ENCODE measurements at places on chromosomes 3 and 15.

- DNase-seq: no peak
These were observed 363.5 kb upstream of the NECTIN3 start for GRCh38 chr3:110708156-110708555.

GRCh38 chr3:127002195-127003174 is 19.6 kb downstream of the PLXNA1 start:
- no peak for DNase-seq

- no peak for DNase-seq
These were observed 389.4 kb downstream of the DIPK2A start for GRCh38 chr3:144361002-144361401.

GRCh38 chr15:59347915-59348314 is 24.8 kb downstream of the MYO1E start:
- no peak for DNase-seq

DNA sequence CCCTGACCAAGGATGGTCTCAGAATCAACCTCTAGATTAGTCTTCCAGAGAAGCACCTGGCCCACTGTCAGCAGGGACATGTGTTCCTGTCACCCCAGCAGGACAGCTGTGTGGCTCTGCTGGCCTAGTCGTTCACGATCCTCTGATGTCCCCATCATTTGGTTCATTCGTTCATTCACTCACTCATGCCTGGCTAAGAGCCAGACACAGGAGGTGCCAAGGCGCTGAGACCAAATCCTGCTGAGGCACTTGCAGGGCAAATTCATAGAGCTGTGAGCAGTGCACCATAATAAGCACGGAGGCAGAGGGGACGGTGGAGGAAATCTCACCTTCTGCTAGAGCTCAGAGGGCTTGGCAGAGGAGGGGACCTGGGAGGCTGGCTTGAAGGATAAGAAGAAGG is 49.9 kb upstream of the FGD5 start:
- DNase-seq: no peak

- DNase-seq: no peak
These were observed 39.6 kb upstream of the MAGEF1 start for GRCh38 chr3:184751204-184752040.

DNA sequence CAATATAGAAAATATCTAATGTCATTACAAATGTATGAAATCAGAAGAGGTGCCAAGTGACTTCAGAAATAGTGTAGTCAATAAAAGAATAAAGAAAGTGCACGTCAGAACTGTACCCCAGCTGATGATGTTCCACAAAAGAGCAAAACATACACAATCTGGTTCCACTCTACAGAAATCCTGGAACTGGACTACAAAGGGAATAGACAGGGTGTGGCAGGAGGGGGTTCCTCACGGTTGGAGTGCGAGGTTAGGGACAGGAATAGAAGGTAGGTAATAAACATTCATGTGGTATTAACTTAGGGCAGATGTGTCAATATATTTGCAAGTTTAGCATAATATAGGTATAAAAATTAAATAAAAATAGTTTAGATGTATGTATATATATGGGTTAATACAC is 103.3 kb upstream of the GOLGA6L6 start:
- no peak for DNase-seq

DNA sequence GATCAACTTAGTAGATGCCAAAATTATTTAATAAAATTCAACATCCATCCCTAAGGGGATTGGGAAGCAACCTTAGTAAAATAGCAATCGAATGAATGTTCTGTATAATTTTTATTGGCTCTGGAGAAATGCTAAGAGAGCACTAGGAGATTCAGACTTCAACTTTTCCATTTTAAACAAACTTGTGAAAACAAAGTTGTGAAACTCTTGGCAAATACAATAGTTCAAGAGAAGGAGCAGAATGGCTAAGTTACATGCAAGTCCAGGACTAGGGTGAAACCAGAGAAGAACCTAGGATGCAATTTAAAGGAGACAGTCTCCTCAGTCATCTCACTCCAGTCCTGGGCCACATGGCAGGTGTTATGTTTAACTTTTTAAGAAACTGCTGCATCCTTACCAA is 16.7 kb upstream of the ZNF280D start:
- DNase-seq: no peak

GRCh38 chr3:13069495-13069894 is 3.7 kb downstream of the IQSEC1 start:
- DNase-seq: peak; percentile 67

DNA sequence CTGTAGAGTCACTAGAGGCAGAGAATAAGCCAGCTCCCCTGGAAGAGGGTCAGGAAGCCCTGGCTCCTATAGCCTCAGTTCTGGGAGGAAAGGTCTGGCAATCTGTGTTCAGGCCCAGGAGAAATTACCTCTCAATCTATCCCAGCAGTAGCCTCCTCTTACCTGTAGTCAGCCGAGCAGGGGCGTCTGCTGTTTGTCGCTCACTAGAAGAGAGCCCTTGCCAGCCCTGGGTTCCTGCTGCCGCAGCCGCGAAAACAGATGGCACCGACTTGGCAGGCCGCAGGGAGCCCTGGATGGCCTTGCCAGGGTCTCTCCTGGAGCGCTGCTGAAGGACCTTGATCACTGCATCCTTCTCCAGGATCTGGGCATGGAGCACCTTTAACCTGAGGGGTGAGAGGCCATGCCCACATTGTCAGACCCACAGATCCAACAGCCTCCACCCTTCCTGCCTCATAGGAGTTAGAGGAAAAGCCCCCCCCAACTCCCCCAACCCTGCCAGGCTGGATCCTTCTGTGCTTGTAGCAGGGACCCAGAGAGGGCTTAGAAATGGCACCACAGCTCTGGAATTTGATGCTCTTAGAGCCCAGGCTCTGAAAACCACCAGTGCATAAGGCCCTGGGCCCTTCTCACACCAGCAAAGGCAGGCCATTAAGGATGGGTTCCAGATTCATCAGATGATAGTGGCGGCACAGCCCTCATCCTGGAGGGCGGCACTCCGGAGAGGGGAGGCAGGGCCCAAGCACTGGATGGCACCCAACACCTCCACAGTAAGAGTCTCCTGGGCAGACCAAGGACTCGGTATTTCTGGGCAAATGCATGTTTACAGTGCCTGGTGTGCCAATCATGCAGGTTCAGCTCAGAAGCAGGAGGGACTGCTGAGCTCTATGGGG is 14.9 kb downstream of the AMOTL2 start:
- no peak for DNase-seq

DNA sequence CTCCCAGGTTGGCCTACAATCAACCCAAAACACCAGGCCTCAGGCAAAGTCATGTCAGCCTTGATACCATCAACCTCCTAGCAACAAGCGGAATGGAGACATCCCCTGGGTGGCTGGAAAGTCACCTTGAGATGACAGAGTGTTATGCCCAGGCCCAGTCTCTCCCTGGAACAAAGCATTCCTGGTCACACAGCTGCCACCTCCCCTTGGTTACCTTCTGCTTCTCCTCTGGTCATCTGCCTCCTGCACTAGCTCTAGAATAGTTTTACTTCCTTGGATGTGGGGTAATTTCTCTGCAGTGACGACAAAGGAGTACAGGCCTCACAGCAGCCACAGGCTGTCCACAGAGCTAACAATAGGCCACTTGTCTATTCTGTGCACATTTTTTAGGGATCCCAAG is 114.9 kb downstream of the RFTN1 start:
- DNase-seq: no peak

DNA sequence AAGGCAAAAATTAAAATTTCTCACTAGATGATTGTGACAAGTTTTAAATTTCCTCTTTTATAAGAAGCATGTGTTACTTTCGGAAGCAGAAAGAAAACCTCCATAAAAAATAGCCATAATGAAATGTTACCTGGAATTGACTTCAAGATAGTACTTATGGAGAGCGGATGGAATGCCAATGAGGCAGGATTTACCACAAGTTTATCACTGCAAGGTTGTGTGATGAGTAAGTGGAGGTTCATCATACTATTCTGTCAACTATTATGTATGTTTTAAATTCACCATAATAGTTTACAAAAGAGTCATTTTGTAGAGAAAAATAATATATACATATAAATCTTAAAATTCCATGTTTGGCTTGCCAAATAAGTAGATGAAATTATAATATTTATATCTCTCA is 230.3 kb downstream of the SCAPER start:
- DNase-seq: no peak

DNA sequence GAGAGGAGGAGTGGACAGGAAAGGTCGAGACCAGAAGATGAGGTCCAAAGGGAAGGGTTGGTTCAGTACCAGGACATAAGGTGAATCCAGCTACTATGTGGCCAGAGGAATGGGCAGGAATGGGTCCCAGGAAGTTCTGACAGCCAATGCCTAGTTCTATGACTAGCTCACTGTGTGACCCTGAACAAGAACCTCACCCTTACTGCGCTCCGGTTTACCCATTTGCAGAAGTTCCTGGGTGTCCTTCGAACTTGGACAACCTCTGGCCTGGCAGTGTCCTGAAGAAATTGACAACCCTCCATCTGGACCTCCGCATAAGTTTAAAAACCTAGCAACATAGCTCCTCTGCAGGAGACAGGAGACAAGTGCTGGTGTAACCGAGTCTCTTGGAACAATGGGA is 12.2 kb upstream of the PSTPIP1 start:
- no peak for DNase-seq

DNA sequence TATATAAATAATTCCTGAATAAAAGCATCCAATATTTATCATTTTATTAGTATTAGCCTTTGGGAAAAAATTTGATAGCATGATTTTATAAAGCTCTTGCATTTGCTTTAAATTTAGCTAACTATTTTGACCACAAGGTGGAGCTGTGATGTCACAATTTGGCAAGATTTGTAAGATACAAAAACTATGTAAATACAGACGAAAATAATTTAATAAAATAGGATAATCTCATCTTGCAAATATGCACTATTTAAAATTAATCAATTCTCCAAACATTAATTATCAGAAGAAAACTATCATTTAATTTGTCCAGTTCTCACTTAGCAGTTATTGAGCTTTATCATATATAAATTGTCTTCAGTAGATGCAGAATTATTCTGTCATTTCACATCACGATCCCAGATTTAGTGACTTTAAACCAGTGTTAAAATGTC is 95.4 kb downstream of the PLOD2 start:
- DNase-seq: peak; percentile 14

- no peak for DNase-seq
These were observed 533.1 kb upstream of the PPP2R3A start for GRCh38 chr3:135432402-135432801.

- DNase-seq: no peak
These were observed 12.7 kb downstream of the GPR156 start for GRCh38 chr3:120272286-120272685.

DNA sequence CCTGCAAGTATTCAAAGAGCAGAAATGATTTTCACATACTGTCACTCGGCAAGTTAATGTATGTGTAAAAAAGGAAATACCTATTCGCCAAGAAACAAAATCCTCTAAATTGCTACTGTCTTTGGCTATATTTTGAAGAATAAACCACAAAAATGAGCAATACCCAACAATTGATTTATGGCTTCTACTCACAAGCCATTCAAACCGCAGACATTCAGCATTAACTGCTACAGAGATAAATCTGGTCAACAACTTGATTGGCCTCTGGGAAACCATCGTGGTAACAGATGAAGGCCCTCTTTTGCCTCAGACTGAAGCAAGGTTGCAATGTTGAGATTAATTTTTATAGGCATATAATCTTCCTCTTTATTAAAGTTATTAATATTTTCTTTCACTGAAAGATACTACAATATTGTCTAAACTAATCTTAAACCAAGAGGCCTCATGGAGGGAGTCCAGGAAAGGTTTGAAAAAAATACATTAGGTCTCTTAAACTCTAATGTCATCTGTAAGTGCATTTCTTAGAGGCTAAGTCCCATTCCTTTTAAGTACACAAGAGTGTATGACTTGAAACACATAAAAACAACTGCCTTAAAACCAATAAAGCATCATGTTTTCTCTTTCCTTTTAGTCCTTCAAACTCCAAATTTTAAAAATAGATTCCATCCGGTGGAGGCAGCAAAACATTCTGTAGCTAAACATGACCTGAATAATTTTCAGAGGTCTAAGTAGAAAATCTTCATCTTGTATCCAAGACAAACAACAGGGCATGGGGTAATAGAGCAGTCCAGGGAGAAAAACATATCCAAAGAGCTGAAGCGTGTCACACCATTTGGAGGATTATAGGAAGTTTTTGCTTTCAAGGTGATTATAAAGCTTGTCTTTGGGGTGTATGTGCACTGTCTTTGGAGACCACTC is 162.4 kb upstream of the TGFBR2 start:
- no peak for DNase-seq

GRCh38 chr3:72289692-72290071 is 504.7 kb upstream of the PROK2 start:
- no peak for DNase-seq

GRCh38 chr15:35309886-35310285 is 224.8 kb upstream of the NANOGP8 start:
- DNase-seq: no peak

- no peak for DNase-seq
These were observed 581.1 kb downstream of the ZNF385D start for GRCh38 chr3:21169948-21170347.

- DNase-seq: no peak
These were observed 184.1 kb upstream of the TLE3 start for GRCh38 chr15:70281811-70282307.

GRCh38 chr3:50609763-50610085 is 1.9 kb downstream of the CISH start:
- no peak for DNase-seq

DNA sequence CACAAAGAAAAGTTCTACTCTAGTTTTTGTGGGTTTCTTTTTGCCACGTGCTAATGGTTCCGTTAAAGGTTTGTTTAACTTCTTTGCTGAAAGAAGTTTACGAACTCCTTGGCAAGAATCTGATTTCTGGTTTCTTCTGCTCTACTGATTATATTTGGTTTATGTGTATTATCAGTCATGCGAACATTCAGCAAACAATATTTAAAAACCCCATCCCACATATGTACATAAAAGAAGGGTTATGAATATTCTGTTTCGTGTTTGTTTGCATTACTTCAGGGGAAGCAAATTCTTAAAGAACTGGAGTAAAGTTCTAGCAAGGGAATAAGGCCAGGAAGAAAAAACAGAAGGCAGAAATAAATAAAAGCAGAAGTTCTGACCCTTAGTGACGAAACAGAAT is 9.8 kb downstream of the LARS2 start:
- DNase-seq: no peak

DNA sequence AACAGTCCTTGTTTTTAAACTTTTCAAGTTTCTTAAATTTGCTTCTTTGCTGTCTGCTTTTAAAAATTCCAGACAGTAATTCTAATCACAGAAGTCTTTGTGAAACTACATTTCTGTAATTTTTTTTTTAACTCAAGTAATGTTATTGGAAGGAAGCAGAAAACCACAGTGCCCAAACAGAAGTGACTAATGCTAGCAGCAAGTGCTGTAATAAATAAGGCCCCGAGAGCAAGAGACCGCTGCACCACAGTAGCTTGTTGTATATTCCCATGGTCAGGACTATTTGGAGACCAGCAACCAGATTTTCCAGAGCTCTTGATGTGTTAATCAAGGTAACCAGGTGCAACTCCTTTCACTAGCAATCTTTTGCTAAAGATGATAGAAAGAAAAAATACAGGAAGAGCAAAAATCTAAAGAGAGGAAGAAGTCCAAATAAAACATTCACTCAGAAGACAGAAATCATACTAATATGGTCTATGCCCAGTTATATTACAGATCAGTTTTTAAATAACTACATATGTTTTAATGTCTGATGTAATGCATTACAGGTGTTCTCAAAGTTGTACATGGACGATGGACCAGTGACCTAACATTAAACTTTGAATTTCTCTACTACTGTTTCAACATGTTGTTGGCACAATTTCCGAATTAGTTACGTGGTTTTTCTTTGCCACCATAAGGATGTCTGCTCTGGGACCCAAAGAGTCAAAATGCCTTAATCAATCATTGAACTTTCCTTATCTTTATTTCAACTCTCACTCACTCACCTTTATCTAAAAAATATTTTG is 36.4 kb downstream of the WWTR1 start:
- DNase-seq: no peak

Measured in CD4-positive, alpha-beta T cell treated with Interleukin-12 subunit alpha and Interleukin-12 subunit beta, for 1 hour (primary cell).